ENCODE measurements at places on chromosomes 6 and 20.

GRCh38 chr6:154909821-154910220, 85.3 kb upstream of the TIAM2 start:
- no peak for DNase-seq

DNA sequence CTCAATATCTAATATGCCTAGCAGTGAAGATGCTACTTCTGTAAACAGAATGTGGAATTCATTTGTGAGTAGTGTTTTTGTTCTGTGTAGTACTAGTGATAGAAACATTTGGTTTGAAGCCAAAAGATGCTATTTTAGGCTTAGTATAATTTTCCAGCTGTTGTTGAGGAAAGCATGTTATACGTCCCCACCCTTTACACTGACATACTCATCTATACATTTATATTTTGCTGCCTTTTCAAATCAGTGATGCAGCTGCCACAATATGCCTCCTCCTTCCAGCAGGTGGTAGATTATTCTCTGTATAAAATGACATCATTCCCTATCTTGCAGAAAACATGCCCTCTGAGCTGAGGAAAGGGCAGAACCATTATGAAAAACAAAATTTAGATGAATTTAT, 1217.6 kb upstream of the GJE1 start:
- DNase-seq = no peak

DNA sequence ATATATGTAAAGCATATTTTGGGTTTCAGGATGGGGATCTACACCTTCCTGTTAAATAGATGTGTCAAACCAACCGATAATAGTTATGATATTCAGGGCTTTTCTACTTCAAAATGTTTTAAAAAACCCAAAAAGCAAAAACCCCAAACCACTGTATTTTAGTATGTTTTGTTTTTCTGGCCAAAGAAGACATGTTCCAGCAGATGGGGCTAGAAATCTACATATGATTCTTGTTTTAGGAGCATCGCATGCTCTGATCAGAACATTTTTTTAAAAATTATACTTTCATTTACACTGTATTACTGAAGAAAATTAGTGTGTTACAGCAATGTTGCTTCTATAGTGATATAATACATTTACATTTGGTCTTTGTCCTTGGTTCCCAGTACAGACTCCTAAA, 11.0 kb downstream of the RMND1 start:
- DNase-seq = no peak

DNA sequence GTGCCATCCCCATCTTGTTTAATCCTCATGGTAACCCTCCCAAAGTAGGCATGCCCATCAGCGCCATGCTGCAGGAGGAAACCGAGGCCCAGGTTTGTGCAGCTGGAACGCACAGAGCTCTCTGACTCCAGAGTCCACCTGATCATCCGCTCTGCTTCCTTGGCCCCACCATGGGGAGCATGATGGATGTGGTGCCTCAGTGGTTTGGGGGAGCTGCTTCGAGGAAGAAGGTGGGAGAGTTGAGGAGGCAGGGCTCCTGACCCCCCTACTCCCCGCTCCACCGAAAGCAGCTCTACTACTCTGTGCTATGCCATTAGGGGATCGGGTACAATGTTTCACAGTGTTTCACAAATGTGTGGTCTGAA, 52.2 kb downstream of the TGM2 start:
- DNase-seq = no peak

GRCh38 chr6:70479236-70479635, 65.9 kb downstream of the FAM135A start:
- no peak for DNase-seq

DNA sequence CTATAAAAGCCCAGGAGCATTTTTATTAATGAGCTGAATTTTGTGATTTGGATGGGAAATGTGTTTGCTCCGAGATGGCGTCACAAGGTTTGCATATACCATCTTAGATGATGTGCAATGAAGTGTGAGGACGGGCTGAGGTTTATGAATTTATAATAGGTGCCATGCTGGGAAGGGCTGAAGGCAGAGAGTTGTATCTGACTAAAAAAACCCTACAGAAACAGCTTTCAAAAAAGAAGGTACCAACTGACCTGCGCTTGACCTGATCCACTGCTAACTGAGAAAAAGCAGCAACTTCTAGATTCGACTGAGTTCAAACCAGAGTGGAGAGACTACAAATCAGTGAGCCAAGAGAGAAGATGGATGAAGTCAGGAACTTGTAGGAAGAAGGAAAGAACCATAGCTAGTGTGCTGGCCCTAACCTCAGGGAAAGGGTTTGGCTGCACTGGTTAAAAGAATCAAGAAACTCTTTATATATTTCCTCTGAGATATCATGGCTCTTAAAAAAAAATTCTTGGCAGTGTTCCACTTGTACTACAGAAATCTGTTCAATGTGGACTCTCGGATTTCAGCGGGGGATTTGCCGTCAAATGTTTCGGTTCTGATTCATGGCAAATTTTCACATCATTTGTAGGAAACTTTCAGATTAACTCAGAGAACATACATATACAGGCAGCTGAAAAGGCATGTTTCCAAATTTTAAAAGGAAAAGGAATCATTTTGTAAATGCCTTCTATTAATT, 56.5 kb upstream of the HDGFL1 start:
- DNase-seq = no peak

DNA sequence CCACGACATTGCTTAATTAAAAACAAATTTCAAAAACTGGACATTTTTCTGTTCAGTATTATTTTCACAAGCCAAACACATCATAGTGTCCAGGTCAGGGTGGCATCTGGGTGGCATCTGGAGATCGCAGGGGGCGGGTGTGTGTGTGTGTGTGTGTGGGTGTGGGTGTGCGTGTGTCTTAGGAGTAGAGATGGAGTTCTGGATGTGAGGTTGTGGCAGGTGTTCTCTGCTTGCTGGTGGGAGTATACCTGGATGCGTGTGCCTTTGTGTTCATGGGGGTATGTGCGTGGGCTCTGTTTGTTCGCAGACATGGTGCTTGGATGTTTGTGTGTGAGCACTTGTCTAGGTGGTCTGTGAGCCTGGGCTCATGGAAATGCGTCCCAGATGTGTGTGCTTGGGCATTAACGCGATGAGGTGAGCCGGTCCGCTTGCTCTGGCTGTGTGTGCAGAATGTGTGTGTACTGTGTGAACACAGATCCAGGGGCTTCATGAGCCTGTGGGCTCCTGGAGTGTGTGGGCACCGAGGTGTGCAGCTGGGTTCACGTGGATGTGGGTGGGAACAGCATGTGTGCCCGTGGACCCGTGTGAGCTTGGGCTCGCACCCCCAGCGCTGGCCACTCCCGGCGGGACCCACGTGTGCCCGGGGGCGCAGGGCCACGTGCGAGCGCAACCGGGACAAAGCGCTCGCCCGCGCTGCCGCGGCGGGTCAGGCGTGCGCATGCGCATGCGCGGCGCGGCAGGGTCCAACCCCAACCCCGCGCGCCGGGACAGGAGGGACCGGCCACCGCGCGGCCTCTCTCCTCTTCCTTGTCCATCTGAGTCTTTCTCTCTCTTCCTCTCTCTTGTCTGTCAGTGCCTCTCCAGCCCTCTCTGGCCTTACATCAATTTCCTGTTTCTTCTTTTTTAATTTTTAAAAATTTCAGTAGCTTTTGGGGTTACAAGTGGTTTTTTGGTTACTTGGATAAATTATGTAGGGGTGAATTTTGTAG, 60.4 kb downstream of the SRC start:
- no peak for DNase-seq

DNA sequence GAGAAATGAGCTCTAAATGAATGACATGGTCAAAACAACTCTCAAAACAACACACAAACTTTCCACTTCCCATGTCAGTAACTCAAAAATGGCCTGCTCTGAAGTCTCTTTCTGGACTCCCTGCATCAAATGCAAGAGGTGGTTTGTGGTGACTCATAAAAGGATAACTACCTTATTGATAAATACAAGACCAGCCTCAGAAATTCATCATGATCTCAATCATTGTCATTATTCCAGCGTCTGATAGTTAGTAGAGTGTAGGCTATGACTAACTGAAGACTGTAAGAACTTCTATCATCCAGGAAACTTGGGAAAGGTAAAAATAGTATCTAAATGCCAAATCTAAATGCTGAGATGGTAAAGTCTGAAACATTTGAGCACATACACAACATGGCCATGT, 369.4 kb downstream of the BMP2 start:
- no peak for DNase-seq

DNA sequence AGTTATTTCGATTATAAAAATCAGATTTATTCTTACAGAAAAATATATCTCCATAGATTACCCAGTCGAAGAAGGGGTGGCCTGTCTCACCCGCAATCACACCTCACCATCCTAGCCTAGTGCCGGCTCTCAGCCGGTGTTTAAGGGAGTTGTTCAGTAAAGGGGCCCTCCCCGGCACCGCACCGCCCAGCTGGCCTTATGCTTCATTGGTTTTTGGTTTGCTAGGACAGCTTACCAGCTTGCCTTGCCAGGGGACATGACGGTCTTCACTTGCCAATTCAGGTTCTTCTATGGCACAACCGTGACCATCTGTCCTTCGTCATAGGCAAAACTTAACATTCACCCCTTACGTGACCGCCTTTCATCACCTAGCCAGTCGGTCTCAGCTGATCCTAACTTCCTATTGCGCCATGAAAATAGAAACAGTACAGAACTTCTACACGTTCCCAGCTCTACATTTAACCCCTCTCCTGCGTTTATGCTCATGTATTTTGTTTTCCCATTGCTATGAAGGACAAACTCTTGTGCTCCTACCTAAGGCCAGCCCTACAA, 44.7 kb upstream of the SLC22A16 start:
- DNase-seq = no peak

DNA sequence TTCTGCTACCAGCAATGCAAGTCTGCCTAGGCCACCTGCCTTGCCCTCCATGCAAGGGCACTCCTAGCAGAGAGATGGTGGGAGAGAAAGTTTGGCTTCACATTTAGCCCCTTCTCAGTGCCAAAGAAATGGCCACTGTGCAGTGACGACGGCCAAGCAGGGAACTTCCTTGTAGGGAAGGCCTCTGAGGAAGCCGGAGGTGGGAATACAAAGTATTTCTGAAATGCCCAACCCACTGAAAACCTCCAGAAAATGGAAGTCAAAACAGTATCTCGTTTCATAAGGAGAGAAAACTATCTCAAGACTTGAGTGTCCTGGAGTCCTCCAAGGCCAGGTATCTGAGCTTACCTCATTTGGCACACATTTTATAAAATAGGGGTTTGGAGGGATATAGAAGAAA, 42.7 kb downstream of the JAG1 start:
- DNase-seq = no peak

DNA sequence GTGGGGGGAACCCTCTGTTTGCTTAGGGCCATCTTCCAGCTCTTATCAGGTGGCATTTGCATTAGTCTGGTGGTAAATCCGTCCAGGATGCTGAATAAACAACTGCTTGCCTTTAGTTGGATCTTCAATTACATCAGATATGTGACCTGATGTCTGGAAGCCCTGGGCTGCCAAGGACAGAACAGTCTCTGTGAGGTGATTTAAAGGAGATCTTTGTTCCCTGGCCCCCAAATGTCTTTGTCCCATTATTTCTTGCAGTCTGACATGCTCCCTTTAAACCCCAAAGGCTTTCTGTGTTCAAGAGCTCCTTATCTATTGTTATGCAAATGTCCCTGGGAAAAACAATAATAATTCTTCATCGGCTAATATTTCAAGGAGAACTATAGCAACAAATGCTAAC, 84.6 kb upstream of the SPTLC3 start:
- no peak for DNase-seq

GRCh38 chr20:57361517-57361916, 10.5 kb downstream of the RAE1 start:
- DNase-seq = no peak
